Left cardiac atrium (tissue), 4 donors: ENCODE measurements at places on chromosomes 16 and 17.
A peak's percentile ranks its signal among the peaks of the same experiment; 100 is the strongest.

GRCh38 chr17:42893359-42893758, 7.2 kb upstream of the G6PC1 start:
- no peak for DNase-seq

DNA sequence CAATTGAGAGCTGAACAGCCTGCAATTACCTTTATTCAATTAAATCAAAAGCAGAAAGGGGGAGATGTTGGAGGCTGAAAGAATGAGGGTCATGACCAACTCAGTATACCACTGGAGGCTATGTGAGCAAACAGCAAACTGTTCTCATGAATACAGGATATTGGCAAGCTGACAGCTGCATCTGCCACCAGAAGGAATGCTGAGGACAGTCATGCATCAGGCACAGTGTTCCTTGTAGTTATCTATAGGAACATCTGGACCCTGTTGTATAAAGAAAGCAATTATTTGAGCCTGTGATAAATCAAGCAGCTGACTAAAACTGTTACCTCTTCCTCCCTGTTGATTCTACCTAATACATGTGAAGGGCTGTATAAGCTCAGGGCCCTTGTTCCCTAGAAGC, 2064.6 kb downstream of the TP53TG3F start:
- no peak for DNase-seq

DNA sequence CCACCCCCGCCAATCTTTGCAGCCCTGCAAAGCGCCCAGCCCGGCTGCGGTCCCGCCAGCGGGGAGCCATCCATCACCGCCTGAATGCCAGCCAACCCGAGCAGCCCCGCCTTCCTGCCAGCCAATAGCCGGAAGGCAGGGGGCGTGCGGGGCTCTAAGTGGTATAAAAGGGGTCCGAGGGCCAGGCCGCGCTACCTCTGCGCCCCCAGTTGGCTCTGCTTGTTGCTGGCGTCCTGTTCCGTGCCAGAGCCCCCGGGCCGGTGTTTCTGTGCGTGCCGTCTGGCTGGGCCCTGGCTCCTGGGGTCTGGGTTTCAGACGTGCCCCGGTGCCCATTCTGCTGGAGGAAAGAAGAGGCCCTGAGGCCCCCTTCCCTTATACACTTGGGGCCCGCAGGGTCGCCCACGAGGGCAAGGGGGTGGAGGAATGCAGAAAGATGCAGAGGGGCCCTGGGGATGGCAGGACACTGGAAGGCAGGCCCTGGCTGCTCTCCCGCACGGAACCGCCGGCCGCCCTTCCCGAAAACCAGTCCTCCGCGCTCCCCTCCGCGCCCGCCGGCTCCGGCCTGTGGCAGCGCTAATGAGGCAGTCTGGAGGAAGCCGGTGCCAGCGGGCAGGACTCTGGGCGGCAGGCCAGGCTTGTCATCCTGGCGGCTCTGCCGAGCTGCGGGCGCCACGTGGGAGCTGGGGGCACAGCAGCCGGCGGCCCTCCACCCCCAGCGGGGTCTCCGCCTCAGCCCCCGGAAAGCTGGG, 14.0 kb downstream of the COPZ2 start:
- DNase-seq, result peak; percentile 88

GRCh38 chr17:863880-864279, 81.7 kb downstream of the MRM3 start:
- no peak for DNase-seq

- no peak for DNase-seq
Observed at GRCh38 chr17:57968456-57968855, 13.2 kb upstream of the CUEDC1 start.

DNA sequence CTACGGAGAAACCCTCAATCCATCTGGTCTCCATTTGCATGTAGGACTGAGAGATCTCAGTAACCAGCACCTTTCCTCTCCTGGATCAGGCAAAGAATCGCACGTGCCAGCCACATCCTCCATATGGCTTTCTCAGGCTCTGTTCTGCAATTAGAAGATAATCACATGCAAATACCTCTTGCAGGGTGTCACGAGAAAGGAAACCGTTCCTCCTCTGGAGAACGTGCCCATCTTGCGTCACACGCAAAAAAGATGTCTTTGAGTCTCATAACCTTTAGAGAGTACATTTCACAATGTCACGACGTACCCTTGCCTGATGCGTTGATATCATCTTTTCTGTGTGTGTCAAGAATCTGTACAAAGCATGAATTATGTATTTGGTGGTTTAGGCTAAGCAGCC, 36.2 kb upstream of the DNAH17 start:
- DNase-seq, result no peak

DNA sequence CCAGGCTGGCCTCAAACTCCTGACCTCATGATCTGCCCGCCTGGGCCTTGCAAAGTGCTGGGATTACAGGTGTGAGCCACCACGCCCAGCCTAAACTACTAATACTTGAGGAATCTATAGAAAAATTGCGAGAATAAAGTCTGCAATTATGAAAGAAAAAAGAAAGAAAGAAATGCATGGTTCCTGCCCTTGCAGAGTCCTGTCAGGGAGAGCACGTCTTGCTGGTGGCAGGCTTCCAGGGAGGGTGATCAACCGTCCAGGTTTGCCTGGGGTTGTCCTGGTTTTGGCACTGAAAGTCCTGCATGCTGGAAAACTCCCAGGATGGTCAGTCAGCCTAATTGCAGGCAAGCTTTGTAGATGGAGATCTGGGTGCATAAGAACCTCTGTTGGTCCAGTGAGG, 21.5 kb upstream of the KIFC3 start:
- DNase-seq, result no peak

GRCh38 chr16:414395-415169, 10.9 kb upstream of the RAB11FIP3 start:
- no peak for DNase-seq

- DNase-seq, result peak; percentile 43
Observed at GRCh38 chr17:60134396-60135150, 15.2 kb upstream of the CA4 start.

GRCh38 chr16:77353587-77354263, 81.1 kb downstream of the ADAMTS18 start:
- no peak for DNase-seq

DNA sequence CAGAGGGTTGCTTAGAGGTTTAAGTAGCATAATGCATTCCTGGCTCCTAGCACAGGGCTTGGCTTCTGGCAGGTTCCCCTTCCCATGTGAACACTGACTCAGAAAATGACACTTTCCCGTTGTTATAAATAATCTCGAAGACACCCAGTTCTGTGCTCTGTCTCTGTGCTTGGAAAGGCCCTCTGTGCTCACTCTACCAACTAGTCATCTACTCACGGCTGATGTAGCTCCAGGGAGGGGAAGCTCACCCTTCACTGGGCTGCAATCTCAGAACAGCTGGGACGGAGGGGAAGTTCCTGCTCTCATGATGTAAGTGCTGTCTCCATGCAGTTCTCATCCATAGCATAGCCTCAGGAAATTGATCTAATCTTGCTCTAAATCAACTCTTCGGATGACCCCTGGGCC, 230.5 kb upstream of the ASIC2 start:
- no peak for DNase-seq

- no peak for DNase-seq
Observed at GRCh38 chr17:59488805-59489204, 76.6 kb upstream of the DHX40 start.

- no peak for DNase-seq
Observed at GRCh38 chr17:67123699-67124098, 79.3 kb downstream of the CACNG1 start.
